ENCODE measurements at places on chromosomes 6 and 20. TPM values are rescaled to one million over a fixed set of nuclear protein-coding genes. Genes with fewer than 3 reads are reported as not detected.
A peak's percentile ranks its signal among the peaks of the same experiment; 100 is the strongest.

GRCh38 chr6:104589940-104590339, 269.8 kb downstream of the HACE1 start:
- DNase-seq = no peak

GRCh38 chr20:59939879-59940128, 301 bp downstream of the PPP1R3D start:
- DNase-seq = no peak

The EEF1A2 gene
- total RNA-seq = not detected

GRCh38 chr6:87753131-87753685, 51.2 kb upstream of the AKIRIN2 start:
- DNase-seq = no peak

DNA sequence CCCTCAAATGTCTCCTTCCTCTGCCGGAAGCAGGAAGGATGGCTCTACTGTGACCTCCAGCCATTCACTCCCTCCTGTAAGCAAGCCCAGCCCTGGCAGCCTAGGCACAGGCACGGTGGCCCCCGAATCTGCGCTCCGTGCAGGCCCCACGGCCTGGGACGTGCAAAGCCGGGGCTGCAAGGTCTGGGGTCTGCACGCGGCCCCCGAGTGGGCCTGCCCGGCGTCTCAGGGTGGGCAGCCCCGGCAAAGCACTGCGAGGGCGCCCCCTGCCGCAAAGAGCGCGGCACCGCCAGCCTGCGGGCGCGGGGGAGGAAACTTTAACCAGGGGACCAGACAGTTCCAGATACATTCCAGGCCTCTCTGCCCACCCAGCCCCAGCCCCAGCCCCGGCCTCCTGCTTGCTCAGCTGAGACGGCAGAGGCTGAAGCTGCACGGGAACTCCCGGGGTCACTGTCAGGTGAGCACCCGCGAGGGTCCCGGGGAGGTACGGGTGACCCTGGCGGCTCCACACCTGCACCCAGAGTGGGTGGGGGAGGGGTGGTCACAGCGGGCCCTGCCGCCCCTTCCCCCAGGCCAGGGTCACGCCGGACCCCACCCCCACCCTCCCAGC, 98.8 kb downstream of the ASXL1 start:
- peak; percentile 98 for DNase-seq

The RSPO3 gene
- 1.8 TPM for total RNA-seq

DNA sequence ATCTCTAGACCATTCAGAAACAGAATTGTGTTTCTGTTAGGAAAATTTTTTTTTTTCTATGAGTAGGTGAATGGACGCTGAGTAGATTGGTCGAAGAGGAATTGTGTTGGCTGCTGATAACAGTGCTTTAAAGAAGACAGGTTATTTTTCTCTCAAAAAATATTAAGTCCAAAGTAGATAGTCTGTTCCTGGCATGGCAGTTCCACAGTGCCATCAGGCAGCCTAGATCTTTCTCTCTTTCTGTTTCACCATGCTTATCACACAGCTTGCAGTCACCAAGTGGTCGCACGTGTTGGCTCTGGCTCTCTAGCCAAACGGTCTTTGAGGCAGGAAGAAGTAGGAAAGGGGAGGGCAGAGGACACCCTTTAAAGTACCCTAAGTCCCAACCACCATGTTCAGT, 22.4 kb upstream of the SERINC3 start:
- DNase-seq = no peak

DNA sequence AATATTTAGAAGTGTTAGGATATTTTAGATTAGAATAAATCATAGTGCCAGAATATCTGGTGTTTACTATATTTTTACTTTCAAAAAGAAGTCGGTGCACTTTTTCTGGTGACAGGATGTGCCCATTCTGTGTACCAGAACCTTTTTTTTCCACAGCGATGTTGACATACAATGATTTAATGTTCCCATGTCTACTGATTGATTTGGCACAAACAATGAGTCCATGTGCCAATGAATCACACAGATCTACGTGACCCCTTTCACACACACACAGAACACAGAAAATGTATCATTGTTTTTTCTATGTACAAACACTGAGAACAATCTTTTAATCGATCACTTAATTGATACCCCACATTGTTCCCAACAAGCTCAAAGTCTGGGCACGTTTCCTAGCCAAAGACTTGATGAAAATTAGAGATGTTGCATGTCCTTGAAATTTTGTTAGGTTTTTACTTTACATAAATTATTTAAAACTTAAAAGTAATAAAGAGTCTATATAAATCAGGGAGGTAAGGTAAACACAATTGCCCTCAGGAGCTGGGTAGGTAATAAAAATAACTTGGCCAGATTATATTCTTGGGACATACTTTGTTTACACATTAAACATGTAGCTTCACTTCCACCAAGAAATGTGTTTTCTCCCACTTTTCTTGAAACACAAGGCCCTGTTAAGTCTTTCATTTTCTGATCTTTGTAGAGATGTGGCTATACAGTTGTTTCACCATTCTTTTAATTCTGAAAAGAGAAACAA, 36.4 kb upstream of the SOX4 start:
- no peak for DNase-seq

GRCh38 chr20:4507288-4507719, 214.4 kb upstream of the PRND start:
- DNase-seq = peak; percentile 77

The HEY2 gene
- 2.2 TPM for total RNA-seq

- DNase-seq = no peak
Observed at GRCh38 chr6:33434961-33435360, 15.1 kb downstream of the SYNGAP1 start.

The WFDC12 gene
- not detected for total RNA-seq

The LY6G6D gene
- not detected for total RNA-seq

DNA sequence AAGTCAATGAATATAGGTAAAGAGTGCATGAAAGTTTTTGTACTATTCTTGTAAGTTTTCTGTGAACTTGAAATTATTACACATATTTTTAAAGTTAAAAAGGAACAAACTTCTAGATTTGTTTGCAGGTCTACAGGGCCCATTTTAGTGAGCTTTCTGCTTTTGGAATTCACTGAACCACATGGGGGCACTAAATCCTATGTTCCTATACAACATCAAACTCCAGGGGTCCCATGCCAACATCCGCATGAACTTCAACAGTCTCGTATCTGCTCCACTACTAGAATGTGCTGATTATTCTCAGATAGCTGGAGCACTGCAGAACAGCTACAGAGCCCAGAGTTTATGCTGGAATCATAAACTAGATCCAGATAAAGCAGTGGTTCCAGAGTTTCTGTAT, 347.9 kb upstream of the SPTLC3 start:
- DNase-seq = no peak

DNA sequence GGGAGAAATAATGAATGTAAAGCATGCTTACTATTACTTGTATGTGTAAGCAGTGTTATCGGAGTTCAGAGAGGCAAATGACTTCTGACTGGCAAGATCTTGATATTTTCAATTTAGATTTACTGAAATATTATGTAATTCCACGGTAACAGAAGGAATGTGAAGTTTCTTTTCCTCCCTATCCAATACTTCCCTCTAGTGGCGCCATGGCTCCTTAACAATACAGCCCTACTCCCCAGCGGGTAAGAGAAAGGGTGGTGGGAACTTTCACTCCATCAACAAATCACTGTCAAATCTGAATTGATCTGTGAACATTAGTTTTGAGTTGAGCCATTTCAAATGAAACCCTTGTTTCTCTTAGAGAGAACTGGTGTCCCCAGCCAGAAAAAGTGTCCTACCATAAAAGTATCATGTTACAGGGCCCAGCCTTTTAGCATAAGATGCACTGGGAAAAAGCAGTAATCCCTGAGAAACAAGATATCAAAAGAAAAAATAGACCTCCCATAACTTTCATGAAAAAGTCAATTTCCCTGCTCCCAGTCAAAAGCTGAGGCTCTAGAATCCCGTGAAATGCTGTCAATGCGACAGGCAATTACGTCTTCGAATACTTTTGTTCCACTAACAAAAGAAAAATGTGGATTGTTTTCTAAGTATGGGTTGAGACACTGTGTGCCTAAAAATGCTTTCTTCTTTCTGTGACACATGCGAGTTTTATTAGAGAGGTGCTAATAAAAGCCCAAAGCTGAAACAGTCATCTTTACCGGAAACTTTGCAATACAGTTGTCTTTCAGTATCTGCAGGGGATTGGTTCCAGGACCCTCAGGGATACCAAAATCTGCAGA, 12.9 kb downstream of the COX7A2 start:
- DNase-seq = peak; percentile 84

- DNase-seq = no peak
Observed at GRCh38 chr6:10730254-10730653, 7.4 kb downstream of the TMEM14C start.

The ABHD16B gene
- not detected for total RNA-seq

The SPATA25 gene
- 1.2 TPM for total RNA-seq

The ENPP5 gene
- total RNA-seq = 5.3 TPM

DNA sequence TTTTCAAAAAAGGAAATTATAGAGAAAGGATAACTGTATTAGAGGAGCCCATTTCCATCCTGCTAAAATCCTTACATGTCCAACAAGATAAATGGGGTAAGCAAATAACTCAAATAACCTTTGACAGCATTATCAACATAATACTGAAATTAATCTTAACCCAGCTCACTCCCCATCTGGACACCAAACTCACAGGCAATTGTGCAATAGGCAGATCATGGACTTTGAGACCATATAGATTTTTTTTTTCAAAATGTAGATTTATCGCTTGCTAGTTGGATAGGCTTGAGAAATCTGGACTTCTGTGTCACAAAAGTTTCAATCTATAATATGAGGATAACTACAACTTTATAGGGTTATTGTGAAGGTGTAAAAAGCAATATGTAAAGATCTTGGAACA, 134.4 kb upstream of the ASCC3 start:
- DNase-seq = no peak

GRCh38 chr6:43095939-43096338, 19.8 kb downstream of the PTK7 start:
- DNase-seq = peak; percentile 69

The CGA gene
- not detected for total RNA-seq

DNA sequence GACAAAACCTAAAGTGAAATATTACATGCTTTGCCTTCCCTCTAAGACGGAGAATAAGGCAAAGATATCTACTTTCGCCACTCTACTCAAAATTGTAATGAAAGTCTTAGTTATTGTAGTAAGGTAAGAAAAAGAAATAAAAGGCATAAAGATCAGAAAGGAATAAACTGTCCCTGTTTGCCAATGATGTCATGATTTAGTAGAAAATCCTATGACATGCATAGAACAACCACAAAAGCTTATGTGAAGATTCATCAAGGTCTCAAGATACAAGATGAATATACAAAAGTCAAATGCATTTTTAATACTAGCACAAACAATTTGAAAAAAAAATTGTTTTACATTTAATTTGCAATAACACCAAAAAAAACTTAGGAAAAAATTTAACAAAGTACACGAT, 64.0 kb upstream of the FOXQ1 start:
- DNase-seq = no peak

GRCh38 chr6:134678436-134678889, 271.4 kb downstream of the ALDH8A1 start:
- no peak for DNase-seq

GRCh38 chr6:132058975-132059374, 107.8 kb upstream of the CCN2 start:
- peak; percentile 79 for DNase-seq

- peak; percentile 58 for DNase-seq
Observed at GRCh38 chr6:3977875-3978711, 100.8 kb downstream of the FAM217A start.

DNA sequence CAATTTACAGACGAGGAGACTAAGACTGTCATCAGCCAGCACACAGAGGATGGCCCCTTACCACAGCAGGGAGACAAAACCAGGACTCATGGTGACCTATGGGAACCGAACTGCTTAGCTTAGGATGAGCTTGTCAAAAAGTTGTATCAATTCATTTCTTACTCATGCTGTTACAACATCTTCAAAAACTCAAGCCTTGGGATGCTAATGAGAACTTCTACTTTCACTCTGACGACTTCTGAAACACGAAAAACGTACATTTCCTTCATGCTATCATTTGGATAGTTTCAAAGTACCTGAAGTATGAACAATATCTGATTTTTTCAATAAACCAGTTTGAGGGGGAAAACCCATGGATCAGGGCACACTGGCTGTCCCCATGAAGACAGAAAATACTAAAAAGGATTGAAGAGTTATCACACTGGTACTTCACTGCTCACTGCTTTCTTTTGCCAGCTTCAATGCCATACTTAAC, 31.9 kb downstream of the HIVEP2 start:
- DNase-seq = no peak

The UBR2 gene
- 31.5 TPM for total RNA-seq

The ZNF831 gene
- total RNA-seq = not detected

The DOP1A gene
- 47.1 TPM for total RNA-seq

DNA sequence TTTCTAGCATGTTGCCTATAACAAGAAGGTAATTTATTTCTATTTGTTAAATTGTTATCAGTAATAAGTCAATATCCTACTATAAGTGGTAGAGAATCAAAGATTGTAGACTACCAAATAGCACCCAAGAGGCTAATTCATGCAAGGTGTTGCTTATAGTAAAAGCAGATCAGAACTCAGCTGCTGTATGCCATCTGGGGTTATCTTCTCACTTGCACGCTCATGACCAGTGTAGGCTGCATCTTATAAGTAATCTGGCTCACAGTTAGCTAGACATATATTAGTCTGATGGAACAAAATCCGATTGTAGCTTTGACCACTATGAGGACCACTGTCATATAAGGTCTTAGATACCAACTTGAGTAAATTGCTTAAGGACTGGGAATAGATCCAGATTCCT, 17.0 kb downstream of the TOP1 start:
- DNase-seq = peak; percentile 14

The CALHM5 gene
- total RNA-seq = 14.8 TPM

The THBS2 gene
- total RNA-seq = 1,102 TPM

The TMEM200A gene
- total RNA-seq = 49.2 TPM

- DNase-seq = peak; percentile 58
Observed at GRCh38 chr6:169157197-169158148, 96.2 kb downstream of the THBS2 start.
